Esophagus squamous epithelium (tissue), 5 donors: ENCODE measurements at places on chromosomes 3 and 15.

GRCh38 chr3:196311-197148, at the start of gene CHL1:
TSS of gene CHL1 (plus strand) at chr3:196763. CDS start at chr3:319777, 123,014 bp downstream.
- DNase-seq, result no peak

GRCh38 chr3:162165346-162165745, 668.7 kb downstream of the OTOL1 start:
- no peak for DNase-seq

GRCh38 chr3:117417411-117417810, 707.8 kb downstream of the TUSC7 start:
- no peak for DNase-seq

DNA sequence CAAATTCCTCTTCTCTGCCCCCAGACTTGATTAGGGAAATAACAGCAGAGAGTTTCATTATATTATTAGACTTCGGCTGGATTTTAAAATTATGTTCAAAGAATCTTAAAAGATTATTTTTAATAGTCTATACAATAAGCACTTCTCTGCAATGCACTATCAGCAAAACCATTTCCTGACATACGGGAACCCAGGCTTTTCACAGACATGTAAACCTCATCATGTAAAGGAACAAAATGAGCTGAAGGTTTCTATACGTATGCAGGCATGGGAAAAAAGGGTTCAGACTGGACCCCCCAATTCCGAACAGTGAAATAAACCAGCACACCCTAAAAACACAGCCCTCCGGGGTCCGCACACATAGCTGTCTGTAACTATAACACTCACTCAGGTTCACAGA, 77.5 kb upstream of the LMOD3 start:
- DNase-seq, result no peak

DNA sequence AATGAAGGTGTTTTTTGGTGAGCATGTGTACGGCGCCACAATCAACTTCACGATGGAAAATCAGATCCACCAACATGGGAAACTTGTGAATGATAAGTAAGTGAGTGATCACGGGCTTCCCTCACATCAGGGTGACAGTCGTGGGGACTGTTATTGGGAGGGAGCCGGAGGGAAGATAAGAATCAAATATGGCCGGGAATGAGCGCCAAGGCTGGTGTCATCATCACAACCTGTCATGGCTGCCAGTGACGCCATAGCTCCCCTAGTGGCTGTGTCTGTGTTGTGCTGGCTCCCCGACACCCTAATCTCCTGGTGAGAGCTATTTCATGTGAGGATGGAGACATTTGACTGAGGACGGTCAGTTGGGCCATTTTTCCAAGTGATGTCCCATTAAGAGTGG, 168.5 kb downstream of the SV2B start:
- no peak for DNase-seq

DNA sequence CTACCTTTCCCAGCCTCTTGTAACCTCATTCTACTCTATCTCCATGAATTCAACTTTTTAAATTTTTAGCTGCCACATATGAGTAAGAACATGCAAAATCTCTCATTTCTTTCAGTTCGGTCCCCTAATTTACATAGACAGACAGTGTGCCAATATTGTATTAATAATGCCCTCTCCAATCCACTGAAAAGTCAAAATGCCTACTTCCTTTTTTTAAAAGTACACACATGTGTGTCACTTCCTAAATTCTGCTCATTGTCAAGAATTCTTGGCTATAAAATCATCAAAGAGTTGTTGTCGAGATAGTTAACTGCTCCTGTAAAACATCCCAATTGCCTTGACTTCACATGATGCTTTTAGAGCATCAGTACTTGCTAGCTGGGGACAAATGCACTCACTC, 84.2 kb upstream of the IL12A start:
- no peak for DNase-seq

GRCh38 chr15:60949039-60949977, 279.8 kb downstream of the RORA start:
- DNase-seq, result no peak

- DNase-seq, result no peak
Measured at GRCh38 chr3:50454481-50455070, 48.9 kb downstream of the CACNA2D2 start.

DNA sequence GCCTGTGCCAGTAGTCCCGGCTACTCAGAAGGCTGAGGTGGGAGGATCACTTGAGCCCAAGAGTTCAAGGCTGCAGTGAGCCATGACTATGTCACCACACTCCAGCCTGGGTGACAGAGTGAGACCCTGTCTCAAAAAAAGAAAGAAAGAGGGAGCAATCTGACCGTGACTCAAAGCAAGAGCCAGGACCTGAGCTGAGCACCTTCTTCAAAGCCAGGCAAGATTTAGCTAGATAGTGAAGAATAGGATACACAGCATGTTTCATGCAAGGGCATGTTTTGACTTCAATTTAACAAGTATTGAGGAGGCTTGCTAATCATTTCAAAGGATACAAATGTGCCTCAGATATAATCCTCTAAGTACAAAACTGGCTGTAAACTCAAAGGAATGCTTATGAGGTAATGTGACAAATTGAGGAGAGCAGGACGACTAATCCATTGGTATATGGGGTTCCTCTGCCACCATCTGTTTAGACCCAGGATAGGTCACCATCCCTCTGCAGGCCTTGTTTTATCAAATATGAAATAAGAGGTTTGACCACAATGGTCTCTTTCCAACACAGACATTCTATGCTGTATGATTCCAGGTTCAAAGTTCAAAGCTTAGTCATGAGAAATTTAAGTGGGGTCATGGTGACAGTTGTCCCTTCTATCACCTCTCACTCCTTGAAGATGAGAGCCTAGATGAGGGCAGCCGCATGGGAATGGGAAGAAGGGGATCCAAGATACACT, 33.2 kb downstream of the RAB27A start:
- DNase-seq, result no peak

- no peak for DNase-seq
Measured at GRCh38 chr3:29697989-29698388, 417.1 kb downstream of the RBMS3 start.

- DNase-seq, result no peak
Measured at GRCh38 chr3:169954142-169954756, 12.4 kb upstream of the SEC62 start.

DNA sequence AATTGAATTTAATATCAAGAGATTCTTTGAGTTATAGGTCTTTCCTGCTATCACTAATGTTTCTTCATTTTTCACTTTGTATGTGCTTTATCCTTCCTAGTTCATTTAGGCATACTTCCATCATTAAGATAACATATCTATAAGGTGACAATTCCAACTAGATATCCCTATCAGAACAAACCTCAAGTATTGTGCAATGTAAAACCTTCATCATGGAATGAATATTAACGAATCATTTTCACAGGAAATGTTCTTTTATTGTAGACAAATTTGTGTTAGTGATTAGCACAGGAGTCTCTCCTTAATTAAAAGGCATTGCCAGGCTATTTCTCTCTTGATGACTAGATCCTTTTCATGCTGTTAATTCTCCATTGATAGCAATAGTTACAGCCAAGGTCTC, 236.5 kb upstream of the MME start:
- DNase-seq, result no peak

- DNase-seq, result no peak
Measured at GRCh38 chr15:27045796-27046195, 74.8 kb downstream of the GABRG3 start.

DNA sequence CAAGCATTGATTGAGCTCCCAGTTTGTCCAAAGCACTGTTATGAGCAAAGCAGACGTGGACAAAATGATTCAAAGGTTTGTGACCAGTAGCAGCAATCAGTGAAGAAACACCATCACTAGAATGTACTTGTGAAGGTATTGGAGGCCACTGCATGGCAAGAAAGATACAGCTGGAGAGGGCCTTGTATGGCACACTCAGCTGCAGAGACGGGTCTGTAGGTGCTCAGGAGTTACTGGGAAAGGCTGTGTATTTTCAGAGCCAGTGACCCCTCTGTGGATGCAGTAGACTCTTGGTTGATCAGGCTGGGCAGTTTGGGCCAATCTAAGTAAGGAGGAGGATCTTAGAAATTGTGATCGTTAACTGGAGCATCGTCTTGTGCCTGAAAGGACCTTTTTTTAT, 120.0 kb downstream of the GHSR start:
- DNase-seq, result no peak

- no peak for DNase-seq
Measured at GRCh38 chr15:85379403-85380131, 836 bp upstream of the AKAP13 start.

- DNase-seq, result no peak
Measured at GRCh38 chr3:143222981-143223380, 103.4 kb downstream of the CHST2 start.

DNA sequence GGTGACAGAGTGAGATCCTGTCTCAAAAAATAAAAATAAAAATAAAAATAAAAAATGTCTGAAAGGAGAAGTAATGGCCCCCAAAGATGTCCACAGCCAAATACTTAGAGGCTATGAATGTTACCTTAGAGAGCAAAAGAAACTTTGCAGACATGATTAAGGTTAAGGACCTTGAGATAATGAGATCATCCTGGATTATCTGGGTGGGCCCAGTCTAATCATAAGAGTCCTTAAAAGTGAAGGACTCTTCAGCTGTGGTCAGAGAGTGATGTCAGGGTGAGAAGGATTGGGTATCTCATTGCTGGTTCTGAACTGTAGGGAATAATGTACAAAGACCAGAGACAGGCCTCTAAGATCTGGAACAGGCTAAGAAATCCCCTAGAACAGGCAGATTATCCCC, 84.9 kb upstream of the POU1F1 start:
- no peak for DNase-seq

DNA sequence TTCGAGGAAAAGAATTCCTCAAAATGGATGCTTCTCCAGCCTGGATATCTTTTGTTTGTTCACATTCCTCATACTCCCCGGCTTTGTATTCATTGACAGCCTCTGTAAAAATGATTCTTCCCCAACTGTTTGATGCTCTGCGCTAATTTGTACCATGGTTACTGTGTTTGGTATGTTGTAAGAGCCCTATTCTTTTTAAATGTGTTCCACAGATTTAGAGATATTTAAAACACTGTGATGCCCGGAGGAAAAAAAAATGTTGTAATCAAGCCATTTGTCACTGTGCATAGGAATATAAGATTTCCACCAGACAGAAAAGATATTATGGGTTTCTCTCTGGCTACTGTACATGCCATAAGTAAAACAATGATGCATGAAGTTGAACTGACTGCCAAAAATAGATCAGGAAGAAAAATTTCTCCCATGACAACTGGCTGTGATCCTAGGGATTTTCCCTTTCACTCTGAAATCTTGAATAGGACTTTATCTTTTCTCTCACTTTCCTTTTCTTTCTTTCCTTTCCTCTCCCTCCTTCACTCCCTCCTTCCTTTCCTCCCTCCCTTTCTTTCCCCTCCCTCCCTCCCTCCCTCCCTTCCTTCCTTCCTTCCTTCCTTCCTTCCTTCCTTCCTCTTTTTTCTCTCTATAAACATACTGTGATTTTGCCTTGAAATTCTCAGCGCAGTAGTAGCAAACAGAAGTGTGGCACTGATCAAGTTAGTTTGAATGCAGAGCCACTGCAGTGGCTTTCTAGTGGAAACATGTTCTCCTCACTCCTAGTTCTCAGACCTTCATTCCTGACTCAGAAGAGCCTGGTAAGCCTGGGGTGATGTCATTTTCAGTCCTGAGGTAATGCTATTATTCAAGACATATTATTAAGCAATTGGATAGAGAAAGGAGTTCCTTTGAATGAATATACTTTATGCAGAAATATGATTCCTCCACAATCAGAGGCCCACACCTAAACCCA, 254.9 kb upstream of the TBL1XR1 start:
- DNase-seq, result no peak

DNA sequence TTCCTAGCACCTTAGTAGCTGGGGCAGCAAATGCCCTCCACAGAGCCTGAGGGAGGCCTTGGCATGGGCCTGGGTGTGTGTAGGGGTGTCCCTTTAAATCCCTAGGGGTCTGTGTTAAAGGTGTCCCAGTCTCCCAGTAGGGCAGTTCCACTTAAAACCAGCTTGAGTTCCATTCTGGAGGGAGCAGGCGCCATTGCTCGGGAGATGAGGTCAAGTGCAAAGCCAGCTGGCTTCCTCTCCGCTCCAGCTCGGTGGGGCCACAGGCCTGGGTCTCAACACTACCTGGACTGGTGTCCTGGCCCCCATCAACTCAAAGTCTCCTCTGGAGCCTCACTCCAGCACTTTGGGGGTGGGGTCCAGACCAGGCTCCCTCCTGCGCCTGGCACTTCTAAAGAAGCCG, 25.2 kb downstream of the FEM1B start:
- DNase-seq, result no peak

DNA sequence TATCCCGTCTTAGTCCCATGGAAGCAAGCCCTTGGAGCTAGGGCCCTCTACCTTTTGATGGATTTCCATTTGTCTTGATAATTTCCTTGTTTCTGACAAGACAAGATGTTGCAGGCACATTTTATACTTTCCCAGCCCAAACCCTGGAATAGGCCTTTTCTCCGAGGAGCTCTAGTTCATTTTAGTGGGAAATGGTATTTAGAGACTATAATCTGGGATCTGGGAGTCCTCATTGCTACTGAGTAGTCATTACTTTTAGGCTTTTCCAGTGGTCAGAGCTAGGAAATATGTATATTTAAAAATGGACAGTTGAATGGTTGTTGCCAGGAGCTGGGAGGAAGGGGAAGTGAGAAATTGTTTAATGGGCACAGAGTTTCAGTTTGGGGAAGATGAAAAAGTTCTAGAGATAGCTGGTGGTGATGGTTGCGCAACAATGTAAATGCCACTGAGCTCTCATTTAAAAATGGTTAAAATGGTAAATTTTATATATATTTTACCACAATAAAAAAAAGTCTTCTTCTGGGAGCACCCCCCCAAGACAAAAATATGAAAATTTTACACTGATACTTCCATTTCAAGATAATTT, 31.6 kb downstream of the MLH1 start:
- DNase-seq, result no peak

DNA sequence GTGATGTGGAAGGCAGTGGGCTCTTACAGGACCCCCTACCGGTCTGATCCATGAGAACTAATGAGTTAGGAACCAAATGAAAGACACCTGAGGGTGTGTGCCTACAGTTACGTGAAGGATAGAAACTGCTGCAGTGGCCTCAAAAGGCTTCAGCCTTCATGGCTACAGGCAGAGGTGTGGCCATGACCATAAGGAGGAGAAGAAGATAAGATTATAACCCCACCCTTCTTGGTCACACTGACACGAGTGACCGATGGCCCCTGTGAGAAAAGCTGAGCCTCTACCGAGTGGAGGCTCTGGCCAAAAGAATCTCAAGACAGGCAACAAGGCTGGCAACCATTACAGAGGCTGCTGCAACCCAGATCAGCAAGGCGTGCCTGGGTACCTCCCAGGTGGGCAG, 6.3 kb downstream of the RFT1 start:
- no peak for DNase-seq
